ENCODE measurements at places on chromosomes 11 and 22.

DNA sequence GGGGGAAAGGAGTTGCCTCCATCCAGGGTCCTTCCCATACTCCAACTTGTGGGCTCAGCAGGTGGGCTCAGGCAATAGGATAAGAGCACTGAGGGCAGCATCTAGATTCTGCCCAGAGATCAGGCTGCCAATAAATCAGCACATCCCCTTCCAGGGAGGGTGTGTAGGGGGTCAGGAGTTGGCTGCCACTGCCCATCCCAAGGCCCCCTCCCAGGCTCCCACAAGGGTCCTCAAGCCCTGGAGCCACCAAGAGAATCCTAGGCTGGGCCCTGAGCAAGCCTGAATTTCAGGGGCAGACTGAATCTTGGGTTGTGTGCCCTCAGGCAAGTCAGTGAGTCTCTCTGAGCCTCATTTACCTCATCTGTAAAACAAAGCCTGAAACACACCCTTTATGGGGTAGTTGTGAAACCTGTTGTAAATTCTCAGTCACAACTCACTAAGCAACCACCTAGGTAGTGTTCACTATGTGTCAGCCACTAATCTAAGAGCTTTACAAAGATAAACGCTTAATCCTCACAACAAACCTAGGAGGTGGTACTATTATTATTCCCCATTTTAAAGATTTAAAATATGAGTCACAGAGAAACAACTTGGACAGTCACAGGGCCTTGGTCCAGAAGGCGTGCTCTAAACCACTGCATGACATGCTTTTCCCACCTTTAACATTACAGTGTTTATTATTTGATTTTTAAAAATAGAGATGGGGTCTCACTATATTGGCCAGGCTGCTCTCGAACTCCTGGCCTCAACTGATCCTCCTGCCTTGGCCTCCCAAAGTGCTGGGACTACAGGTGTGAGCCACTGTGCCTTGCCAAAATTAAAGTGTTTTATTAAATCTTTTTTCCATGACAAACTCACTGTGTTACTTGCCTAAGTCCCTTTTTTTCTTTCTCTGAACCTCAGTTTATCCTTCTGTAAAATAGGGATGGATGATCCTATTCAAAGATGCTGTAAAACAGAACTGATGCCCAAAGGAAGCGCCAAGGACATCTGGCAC is 36.2 kb downstream of the LMO1 start:
- no peak for DNase-seq

DNA sequence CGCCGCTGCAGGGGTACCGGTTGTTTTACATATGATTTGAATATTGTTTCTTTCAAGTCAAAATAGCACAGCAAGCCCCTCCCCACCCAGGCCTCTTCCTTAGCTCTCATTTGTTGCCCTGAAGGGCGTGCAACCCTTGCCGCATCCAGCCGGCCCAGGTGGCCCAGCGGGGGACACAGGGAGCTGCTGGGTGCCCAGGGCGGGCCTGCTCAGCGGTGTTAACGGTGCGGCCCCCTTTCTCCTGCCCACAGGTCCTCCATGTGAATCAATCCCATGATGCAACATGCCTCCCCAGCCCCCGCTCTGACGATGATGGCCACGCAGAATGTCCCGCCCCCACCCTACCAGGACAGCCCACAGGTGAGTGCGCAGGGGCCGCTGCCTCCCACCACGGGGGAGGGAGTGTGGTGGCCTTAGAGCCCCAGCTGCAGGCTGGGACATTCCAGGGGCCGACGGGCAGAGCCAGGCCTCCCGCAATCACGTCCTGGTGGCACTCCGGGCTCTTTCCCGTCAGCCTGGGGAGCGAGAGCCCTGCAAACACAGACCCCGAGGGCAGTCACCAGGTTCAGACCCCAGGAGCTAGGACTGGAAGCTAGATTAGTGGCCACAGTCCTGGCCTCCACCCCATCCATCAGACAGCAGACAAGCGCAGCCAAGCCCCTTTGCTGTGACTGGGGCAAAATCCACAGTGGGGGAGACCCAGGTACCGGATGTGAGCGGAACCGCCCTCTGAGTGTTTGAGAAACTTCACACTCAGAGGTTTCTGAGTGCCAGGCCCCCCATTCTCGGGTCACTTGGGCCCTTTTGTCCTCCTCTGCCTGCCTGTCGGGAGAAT is 144.8 kb downstream of the FEZ1 start:
- no peak for DNase-seq

- DNase-seq: peak; percentile 35
Observed at GRCh38 chr22:38871360-38872171, 450 bp downstream of the CBX6 start.

- peak; percentile 53 for DNase-seq
Observed at GRCh38 chr11:75240311-75241035, at the start of gene TPBGL. TPBGL (plus strand) TSS chr11:75240774; CDS start chr11:75241050, 276 bp downstream.

DNA sequence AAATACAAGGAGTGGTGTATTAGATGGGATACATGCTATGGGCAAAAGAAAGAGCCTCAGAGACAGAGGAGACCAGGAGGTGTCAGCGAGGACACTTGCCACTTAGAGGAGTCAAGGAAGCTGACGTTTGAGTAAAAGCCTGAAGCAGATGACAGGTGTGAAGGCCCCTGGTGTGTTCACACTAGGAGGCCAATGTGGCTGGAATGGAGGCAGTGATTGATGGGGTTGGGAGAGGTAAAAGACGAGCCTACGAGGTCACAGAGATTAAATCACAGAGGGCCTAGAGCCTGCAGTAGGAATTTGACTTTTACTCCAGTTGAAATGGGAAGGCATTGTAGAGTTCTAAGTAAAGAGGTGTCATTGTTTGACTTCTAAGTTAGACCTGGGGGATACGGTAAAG is 12.0 kb upstream of the GDPD5 start:
- no peak for DNase-seq

- DNase-seq: no peak
Observed at GRCh38 chr11:12159351-12160099, 49.1 kb downstream of the MICAL2 start.
